Fibroblast of lung (primary cell): ENCODE measurements at places on chromosomes 16 and 17. TPM values are rescaled to one million over a fixed set of nuclear protein-coding genes. Genes with fewer than 3 reads are reported as not detected.
A peak's percentile ranks its signal among the peaks of the same experiment; 100 is the strongest.

- DNase-seq, result peak; percentile 71
Measured at GRCh38 chr17:66522591-66523272, 220.3 kb downstream of the PRKCA start.

GRCh38 chr16:48280546-48280945 lies 33.2 kb upstream of the ABCC11 start:
- no peak for DNase-seq

- DNase-seq, result no peak
Measured at GRCh38 chr16:35182043-35182677, 1722.7 kb downstream of the TP53TG3F start.

Gene SEPTIN12
- total RNA-seq, result not detected in 2 replicates
